ENCODE measurements at places on chromosomes 2 and 18.
A peak's percentile ranks its signal among the peaks of the same experiment; 100 is the strongest.

DNA sequence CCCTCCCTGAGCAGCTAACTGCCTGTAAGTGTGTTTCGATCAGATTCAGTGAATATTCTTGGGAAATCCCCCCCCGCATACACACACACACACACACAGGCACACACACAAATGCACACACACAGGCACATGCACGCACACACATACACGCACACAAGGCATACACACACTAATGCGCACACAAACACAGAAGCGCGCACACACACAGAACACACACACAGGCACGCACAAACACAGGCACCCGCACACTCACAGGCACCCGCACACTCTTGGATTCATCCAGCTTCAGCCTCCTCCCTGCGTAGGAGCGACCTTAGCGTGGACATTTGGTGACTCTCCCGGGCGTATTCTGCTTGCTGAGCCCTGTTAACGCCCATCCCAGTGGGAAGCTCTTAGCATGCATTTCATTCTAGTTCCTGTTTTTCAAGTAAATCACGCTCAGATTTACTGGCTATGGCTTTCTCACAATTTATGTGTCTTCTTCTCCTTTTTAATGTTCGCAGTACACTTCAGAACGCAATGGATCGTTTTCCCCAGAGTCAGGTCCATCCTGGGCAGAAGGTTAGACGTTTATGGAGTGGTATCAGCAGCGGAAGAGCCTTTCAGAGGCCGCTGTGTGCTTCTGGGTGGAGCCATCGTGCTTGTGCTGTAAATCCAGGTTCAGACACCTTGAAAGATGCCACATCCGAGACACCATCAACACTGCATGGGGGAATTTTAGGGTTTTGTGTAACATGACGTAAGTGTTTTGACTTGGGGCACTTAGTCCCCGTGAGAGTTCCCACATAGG, 656.6 kb downstream of the GALR1 start:
- DNase-seq: no peak

- no peak for DNase-seq
Measured at GRCh38 chr2:195674491-195675221, 17.6 kb downstream of the SLC39A10 start.

GRCh38 chr2:76760367-76760704, 761.8 kb downstream of the LRRTM4 start:
- no peak for DNase-seq

GRCh38 chr2:37854676-37855282, 70.3 kb upstream of the RMDN2 start:
- DNase-seq: no peak

DNA sequence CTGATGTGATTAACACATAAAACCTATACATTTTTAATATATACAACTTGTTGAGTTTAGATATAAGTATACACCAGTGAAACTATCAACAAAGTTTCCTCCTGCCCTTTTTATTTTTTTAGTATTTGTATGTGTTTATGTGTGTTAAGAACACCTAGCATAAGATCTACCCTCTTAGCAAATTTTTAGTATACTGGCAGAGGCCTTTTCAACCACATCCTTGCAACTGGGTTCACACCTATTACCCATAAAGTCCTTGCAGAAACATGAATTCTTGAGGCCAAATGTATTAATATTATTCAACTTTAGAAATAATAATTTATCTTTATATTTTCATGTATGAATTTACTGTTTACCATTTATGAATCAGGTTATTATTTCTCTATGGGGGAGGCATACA, 119.7 kb upstream of the CRIM1 start:
- DNase-seq: no peak

- no peak for DNase-seq
Measured at GRCh38 chr2:236131073-236131692, 37.0 kb downstream of the GBX2 start.

- DNase-seq: no peak
Measured at GRCh38 chr2:125652280-125652679, 1003.7 kb upstream of the GYPC start.

DNA sequence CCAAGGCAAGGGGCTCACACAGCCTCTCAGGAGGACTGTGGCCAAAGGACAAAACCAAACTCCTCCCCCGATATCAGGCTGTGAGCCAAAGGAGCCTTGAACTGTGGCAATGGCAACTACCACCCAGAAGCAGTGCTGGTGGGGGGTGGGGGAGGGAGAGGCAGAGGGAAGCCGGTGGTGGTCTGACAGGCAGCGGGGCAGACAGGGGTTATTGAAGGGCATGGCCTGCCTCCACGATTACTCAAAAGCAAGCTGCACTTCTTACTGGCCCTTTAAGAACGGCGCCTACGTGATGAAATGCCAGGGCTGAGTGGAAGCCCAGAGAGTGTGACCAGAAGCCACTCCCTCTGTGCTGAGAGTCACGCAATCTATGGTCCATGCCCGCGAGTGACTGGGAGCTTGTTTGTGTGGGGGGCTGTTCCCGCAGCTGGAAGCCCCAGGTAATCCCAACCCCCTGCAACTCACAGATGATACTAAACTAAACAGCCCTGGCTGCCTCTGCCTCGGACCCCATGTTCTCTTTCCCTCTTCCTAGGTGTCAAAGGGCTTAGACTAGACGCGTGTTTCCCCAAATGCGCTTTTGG, 128.2 kb upstream of the CXCR4 start:
- peak; percentile 28 for DNase-seq

DNA sequence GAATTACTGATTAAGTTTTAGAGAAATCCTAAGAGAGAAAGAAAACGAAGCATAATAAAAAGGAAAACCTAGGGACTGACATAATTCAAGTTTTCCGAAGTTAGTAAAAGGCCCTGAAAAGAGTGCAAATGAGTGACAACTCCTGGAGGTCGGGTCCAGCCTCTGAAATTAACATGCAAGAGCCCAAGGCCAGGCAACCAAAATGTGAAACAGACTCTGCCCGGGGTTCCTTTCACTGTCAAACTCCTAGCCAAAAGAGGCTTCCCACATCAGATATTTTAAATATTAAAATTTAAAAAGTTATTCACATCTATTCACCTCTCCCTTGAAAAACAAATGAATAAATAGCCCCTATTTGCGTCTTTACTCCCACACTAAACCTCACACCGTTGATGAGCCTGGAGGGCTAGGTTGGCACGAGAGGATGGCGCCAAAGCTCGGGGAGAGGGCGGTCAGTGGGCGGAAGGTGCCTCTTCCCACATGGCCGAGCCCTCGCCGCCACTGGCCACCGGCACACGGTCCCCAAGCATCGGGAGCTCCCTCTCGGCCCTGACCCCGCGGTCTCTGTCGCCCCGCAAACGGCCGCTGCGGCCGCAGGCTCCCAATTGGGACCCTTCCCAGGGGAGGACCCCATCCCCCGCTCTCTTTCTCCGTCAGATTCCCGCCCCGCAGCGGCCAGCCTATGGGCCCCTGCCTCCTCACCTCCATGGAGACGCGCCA, 630 bp downstream of the PPM1G start:
- DNase-seq: peak; percentile 60

GRCh38 chr2:231397011-231397927, 1.8 kb downstream of the B3GNT7 start:
- DNase-seq: no peak

- no peak for DNase-seq
Measured at GRCh38 chr2:72953976-72954375, 36.7 kb downstream of the EMX1 start.

DNA sequence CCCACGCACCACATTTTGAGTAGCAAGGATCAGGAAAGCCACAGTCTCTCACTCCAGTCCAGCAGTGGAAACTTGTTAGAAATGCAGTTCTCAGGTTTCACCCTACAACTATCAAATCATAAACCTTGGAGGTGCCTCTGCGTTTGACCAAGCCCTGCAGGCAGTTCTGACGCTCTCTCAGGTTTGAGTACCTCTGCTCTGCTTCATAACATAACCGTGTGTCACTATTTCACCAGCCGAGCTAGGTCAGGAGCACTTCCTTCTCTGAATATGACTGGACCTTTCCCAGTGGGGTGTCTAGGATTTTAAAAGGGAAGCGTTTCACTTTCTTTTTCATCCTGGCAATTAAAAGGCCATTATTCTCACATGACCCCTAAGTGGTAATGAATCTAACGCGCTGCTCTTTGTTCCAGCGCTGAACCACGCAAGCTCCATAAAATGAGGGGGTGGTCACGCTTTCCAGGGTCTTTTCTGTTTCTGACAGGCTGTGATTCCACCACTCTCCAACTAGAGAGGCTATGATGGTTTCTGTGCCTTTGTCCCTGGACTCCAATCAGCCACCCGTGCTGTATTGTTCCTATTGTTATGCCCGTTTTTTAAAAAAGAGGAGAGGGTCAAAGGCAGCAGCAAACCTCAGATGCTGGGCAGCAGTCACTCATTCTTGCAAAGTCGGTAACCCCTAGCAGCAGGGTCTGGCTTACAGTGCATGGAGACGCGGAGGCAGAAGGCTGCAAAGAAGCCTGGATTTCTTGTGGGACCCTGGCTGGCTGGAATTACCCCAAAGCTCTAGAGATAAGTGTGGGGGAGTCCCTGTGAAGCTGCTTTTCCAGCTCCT, 75.2 kb upstream of the CTNNA2 start:
- DNase-seq: peak; percentile 18

DNA sequence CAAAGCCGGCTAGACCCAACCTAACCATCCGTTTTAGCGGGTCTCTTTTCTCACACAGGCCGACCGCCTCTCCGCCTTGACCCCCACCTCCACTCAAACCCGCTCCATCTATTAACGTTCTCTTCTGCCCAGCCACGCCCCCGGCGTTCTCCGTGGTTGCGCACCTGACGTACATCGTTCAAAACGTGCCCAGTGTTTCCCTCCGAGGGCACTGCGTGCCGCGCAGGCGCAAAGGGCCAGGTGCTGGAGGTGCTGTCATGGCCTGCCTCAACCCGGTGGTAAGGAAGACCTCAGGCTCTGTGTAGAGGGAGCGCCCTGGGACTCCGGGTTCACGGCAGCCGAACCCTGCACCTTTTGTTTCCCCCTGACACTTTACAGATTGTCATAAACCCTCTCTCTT, at the start of gene GTF2A1L:
GTF2A1L (plus strand) TSS at position 239 of the 400 bp plus-strand sequence; CDS start at position 258, 19 bp downstream.
- no peak for DNase-seq

DNA sequence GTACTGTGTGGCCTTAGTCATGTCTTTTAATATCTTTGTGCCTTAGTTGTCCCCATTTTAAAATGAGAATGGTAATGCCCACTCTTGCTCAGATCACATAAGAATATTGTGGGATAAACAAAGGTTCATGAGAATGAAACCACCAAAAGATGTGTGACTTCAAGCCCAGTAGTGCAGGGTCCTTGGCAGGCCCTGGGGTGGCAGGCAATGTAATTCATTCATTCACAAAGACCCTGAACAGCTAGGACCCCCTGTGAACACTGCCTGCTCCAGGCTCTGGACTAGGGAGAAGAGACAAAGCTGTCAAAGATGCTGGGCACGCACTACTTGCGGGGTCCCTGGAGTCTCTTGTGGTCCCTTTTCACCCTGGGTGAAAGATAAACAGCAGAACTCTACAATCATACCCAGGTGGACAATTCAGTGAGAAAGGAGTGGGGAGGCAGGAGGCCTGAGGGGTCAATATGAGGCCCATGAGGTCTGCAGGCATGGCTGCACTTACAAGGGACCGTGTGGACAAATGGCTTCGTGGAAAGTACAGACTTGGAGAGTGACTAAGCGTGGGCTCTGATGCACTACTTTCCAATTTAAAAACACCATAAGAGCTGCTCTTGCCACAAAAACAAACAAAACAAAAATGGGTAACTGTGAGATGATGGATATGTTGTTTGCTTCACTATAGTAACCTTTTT, 136.1 kb downstream of the SMAD7 start:
- no peak for DNase-seq

GRCh38 chr2:194289712-194290346, 1367.2 kb upstream of the SLC39A10 start:
- DNase-seq: no peak

- DNase-seq: no peak
Measured at GRCh38 chr2:172403402-172403801, 24.0 kb upstream of the ITGA6 start.

DNA sequence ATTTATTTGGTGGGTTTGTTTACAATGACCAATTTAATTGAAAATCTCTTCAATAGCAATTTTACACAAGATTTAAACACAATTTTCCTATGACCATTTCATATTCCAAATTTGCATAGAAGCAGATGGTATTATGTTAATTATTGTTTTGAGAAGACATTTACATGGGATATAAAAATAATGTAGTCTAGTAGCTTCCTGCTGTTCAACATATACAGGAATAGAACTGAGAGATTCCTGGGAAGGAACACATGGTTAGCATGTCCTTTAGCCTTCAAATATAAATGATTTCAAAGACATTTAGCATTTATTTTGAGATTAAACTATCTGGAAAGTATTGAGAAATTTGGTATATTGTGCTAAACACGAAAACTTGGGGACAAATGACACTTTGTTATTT, 129.6 kb downstream of the KCNE4 start:
- no peak for DNase-seq

DNA sequence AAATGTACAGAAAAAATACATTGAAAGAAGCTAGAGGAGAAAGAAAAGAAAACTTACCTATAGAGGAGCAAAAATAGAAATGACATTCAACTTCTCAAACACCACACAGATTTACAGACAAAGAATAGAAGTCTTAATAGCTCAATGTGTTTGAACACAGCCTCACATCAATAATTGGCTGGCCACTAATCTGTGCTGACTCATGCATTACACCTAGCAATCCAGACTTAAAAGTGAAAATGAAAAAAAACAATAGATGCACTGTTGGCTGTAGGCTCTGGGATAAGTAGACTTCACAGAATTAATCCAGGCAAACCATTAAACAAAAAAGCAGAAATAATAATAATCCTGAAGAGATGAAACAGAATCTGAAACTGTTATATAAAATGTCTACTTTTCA, 961.3 kb upstream of the CELF4 start:
- no peak for DNase-seq

- no peak for DNase-seq
Measured at GRCh38 chr2:98177286-98177685, 90.3 kb downstream of the VWA3B start.

- DNase-seq: no peak
Measured at GRCh38 chr18:52813635-52814416, 473.8 kb downstream of the DCC start.

DNA sequence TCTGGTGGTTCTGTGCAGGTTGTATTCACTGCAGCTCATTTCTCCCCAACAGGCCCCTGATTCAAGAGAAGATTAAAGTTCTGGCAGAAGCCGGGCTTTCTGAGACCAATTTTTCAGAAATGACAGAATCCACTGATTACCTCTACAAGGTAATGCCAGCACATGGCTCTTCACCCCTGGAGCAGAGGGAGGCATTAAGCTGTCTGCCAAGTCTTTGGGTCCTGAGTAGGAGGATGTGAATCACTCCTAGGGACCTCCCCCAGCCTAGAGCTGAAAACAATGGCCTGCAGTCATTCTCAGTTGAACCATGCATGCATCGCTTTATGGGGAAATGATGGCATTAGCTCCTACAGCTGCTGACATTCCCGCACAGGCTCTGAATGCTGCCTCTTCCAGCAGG, 20.5 kb upstream of the RPL37A start:
- DNase-seq: no peak

DNA sequence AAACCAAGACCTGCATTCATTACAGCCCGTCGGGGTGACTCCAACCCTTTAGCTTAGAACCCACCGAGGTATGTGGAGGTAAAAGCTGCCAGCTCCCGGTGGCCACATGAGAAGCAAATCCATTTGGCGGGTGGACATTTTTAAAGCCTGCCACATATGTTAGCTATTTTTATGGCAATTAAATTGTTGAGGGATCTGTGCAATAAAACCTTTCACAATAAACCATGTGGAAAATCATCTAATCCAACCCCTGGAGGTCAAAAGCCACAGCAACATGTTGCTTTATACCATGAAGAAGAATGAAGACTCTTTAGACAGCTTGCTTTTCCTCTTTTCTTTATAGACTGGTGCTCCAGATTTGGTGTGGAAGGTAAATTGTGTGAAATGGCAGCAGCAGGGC, 176.3 kb downstream of the AGPS start:
- no peak for DNase-seq
